ENCODE measurements at places on chromosomes 5 and 9.
A peak's percentile ranks its signal among the peaks of the same experiment; 100 is the strongest.

DNA sequence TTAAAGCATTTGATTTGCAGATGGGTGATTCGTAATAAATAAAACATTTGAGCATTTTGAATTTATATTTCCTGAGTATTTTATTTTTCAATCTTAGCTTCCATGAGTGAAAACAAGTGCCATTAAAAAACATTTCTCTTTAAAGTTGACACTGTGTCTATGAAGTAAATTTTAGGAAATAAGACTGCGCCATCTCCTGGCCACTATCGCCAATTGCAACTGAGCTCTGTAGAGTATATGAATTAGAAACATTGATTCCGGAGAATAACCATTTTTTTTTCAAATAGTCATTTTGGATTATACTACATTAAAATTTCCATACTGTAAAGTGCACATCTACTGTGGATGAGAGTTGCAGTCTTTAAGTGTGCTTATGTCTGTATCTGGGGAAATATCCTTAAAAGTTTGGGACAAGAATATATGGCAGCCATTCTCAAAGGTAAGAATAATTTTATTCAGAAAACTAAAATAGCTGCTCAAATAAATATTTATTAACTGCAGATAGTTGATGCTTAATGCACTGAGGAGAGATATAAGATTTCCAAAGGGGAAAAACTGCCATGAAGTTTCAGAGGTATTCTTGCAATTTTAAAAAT, 5.9 kb downstream of the DMRTA1 start:
- no peak overlapping the region for H3K4me3 ChIP-seq
- no peaks in the 10 kb centered on the region for H3K4me1 ChIP-seq
- no peaks in the 10 kb centered on the region for H3K36me3 ChIP-seq
- H3K27ac ChIP-seq = no peak overlapping the region
- DNase-seq = no peak

GRCh38 chr5:135437796-135438560, 9.2 kb downstream of the DCANP1 start:
- peaks cover 46% of the 10 kb centered on the region for H3K4me1 ChIP-seq
- peaks cover 8% of the 10 kb centered on the region for H3K27me3 ChIP-seq
- no peak overlapping the region for H3K27ac ChIP-seq
- no peak overlapping the region for H3K4me3 ChIP-seq
- DNase-seq = peak; percentile 57
- peaks cover 4% of the 10 kb centered on the region for H3K36me3 ChIP-seq

GRCh38 chr9:17116400-17116837, 18.4 kb upstream of the CNTLN start:
- H3K4me3 ChIP-seq = no peak overlapping the region
- no peak for DNase-seq
- H3K27me3 ChIP-seq = peaks cover 4% of the 10 kb centered on the region
- H3K27ac ChIP-seq = no peak overlapping the region

DNA sequence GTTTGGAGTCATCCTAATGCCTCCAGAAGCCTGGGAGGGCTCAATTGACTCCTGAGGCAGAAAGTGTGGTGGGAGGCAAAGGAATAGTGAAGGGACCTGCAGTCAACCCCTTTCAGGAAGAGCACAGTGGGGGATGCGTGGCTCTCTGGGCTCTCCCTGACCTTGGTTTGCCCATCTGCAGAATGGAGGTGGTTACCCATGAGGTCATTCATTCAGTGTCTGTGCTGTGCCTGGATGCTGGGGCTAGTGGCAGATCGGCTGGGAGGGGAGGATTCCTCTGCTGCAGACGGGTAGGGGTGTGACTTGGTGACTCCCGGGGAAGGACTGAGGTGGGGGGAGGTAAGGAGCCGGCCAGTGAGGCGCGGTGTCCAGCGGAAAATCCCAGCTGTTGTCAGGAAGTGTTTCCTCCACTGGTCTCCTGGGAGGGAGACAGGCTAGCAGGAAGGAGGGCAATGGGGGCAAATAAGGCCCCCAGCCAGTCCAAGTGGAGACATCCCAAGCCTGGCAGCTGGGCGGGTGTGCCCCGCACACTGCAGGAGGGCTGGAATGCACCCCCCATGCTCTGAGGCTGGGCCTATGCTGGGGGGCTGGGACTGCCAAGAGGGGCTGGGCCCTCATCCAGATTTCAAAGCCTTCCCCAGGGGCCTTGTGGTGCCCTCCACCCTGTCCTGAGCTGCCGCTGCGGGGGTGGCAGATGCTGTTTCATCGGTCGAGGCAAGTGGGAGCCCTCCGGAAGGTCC, 10.9 kb downstream of the CXXC5 start:
- H3K4me3 ChIP-seq = peak overlapping the region; percentile 75
- H3K4me1 ChIP-seq = peaks cover 43% of the 10 kb centered on the region
- peak overlapping the region; percentile 67 for H3K27ac ChIP-seq

DNA sequence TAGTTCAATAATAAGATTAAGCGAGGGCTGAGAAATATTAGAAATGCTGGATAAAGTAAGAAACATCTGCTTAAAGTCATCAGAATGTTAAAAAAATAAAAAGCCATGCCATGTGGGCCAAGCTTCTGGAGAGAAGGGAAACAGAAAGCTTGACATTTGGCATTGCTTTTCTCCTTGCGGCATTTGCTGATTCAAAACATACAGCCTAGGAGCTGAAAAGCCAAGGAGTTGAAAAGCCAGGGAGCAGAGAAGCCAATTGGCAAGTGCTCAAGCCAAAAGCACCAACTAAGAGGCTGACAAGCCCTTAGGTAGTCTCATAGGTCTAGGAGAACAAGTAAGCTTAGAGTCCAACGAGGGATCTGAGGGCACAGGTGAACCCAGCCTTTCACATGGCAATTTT, 754.3 kb downstream of the TLE4 start:
- H3K4me3 ChIP-seq = no peak overlapping the region
- no peak overlapping the region for H3K27ac ChIP-seq
- no peaks in the 10 kb centered on the region for H3K4me1 ChIP-seq
- H3K36me3 ChIP-seq = no peaks in the 10 kb centered on the region

- H3K27ac ChIP-seq = peak overlapping the region; percentile 37
- peaks cover 5% of the 10 kb centered on the region for H3K27me3 ChIP-seq
- no peak for DNase-seq
- no peak overlapping the region for H3K4me3 ChIP-seq
- H3K4me1 ChIP-seq = peaks cover 42% of the 10 kb centered on the region
Observed at GRCh38 chr9:89678396-89679015, 73.7 kb downstream of the GADD45G start.

- no peak for DNase-seq
- no peaks in the 10 kb centered on the region for H3K36me3 ChIP-seq
- H3K4me1 ChIP-seq = peaks cover 8% of the 10 kb centered on the region
- peaks cover 6% of the 10 kb centered on the region for H3K27me3 ChIP-seq
- no peak overlapping the region for H3K27ac ChIP-seq
Observed at GRCh38 chr9:88660611-88661010, 125.6 kb downstream of the NXNL2 start.

Data from type B pancreatic cell (in vitro differentiated cells).